ENCODE measurements at places on chromosomes 11 and 22.

GRCh38 chr11:65585396-65586246 is 9.8 kb downstream of the EHBP1L1 start:
- DNase-seq = no peak

GRCh38 chr11:58024601-58025091 is 965 bp downstream of the OR9Q1 start:
- DNase-seq = no peak

DNA sequence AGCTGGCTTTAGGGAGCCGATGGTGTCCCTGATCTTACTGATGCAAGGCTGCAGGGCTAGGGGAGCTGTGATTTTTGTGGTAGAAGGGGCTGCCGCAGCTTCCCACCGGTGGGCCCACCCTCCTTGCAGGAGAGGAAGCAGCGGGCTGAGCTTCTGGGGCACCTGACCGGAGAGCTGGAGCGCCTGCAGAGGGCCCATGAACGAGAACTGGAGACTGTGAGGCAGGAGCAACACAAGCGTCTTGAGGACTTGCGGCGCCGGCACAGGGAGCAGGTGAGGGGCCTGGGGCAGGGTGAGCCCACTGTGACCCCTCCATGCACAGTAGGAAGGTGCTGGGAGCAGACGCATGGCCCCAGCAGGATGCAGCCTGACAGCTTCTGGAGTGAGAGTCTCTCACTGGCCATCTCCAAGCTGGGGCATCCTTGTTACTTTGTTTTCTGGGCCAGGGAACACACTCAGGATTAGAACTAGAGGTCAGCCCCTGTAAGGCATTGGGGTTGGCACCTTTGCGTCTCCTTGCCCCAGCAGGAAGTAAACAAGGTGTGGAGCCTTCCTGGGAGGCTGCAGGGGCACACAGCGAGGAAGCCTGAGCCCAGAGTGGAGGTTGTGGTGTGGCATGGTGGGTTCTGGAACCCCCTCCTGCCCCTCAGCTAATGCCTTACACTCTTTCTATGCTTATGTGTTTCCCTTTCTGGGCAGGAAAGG is 66.7 kb downstream of the CEP164 start:
- DNase-seq = no peak

GRCh38 chr11:12137005-12137690 is 26.8 kb downstream of the MICAL2 start:
- no peak for DNase-seq
